Stimulated activated CD8-positive, alpha-beta memory T cell treated with anti-CD3 and anti-CD28 coated beads, Interleukin-4, amount 100 ng/mL, for 48 hours (primary cell): ENCODE measurements at places on chromosomes 3 and 15.
A peak's percentile ranks its signal among the peaks of the same experiment; 100 is the strongest.

DNA sequence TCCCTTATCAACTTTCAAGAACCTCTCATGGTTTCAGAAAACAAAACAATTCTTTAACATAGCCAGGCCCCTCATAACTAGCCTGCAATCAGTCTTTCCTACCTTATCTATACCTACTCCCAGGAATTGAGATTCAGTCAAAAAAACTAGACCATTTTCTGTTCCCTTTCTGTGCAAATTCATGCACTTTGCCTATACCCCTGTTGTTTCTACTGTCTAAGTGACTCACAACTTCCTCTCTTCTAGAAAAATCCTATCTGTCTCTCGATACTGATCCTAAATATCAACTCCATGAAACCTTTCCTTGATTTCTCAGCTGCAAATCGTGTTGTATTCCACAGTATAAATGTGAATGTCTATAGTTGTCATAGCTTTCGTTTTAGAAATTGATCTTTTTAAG lies 10.9 kb upstream of the IL1RAP start:
- DNase-seq = no peak

GRCh38 chr15:86444527-86444926 lies 364.9 kb downstream of the AGBL1 start:
- no peak for DNase-seq

DNA sequence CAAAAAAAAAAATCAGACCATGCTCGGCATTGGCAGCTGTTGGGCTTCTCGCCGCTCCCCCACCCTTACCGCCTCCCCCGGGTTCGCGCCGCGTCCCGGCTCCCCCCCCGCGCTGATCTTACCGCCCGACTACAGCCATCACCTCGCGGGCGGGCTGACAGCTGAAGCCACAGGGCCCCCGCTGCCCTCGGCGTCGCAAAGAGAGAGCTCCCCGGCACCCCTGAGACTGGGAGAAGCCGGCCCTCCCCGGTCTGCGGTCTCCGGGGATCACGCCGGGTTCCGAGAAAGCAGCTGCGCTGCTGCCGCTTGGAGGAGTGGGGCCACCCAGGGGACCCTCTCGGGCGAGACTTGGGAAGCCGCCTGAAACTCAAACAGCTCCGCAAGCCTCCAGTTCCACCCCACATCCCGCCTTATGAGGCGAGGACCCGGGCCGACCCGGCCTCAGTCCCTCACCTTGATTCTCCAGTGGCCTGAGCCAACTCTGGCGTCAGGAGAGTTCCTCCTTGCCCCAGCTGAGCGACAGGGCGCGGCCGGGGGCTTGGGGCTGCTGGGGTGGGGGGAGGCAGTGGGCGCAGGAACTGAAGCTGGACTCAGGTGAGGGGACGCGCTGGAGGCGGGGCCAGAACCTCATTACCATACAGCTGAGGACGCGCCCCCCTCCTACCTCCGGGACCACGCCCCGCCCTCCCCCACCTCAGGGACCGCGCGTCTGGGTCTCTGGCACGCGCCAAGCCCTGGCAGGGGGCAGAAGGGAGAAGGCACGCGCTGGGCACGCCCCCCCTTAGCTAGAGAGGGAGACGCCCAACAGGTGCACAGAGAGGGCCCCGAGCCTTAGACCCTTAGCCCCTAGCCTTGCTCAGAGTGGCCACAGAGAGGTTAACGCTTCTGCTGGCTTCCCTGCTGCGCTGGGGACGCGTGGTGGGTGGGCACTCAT lies 1.0 kb upstream of the DLL4 start:
- peak; percentile 37 for DNase-seq

DNA sequence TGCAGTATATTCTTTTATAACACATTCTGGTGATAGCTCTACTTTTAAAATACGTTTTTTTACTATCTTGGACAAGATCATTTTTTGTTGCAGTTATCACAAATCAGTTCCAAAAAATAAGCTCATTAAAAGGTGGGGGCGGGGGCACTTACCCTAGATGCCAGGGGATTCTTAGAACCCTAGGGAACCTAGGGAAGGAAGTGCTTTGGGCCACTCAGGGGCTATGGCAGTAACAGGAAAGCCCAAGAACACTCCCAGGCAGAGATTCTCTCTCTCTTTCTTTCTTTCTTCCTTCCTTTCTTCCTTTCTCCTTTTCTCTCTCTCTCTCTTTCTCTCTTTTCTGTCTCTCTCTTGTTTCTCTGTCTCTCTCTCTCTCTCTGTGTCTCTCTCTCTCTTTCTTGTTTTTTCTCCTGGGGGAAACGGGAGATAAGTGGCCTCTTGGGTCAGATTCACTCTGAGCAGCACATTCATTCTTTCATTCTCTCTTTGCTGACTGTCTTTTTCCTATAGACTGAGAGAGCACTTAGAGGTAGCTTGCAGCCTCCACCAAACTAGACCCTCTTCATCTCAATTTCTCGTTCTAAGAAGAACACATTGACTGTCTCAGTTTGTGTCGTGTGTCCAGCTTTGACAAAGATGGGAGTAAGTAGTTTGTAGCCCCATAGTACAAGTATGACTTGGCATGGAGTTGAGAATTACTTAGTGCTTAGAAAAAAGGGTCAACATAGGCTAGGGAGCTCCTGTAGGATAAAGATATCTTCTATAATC lies 16.6 kb downstream of the SCAANT1 start:
- DNase-seq = no peak

DNA sequence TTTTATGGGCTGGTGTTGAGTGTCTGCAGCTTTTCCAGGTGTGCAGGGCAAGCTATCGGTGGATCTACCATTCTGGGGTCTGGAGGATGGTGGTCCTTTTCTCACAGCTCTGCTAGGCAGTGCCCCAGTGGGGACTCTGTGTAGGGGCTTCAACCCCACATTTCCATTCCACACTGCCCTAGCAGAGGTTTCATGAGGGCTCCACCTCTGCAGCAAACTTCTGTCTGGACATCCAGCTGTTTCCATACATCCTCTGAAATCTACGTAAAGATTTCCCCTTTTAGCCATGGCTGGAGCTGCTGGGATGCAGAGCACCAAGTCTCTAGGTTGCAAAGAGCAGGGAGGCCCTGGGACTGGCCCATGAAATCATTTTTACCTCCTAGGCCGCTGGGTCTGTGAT lies 11.6 kb downstream of the RFX7 start:
- no peak for DNase-seq

GRCh38 chr15:99104788-99105513 lies at the start of gene SYNM:
SYNM (plus strand) TSS chr15:99105080; CDS start chr15:99105200, 120 bp downstream.
- peak; percentile 64 for DNase-seq

- DNase-seq = no peak
These were observed 37.4 kb upstream of the NMNAT3 start for GRCh38 chr3:139715166-139715565.
